ENCODE measurements at places on chromosomes 5 and 9.

GRCh38 chr5:52963636-52964035 lies 25.5 kb upstream of the ITGA2 start:
- DNase-seq: no peak

- DNase-seq: no peak
These were observed 423.0 kb downstream of the TUSC1 start for GRCh38 chr9:25255216-25255615.

DNA sequence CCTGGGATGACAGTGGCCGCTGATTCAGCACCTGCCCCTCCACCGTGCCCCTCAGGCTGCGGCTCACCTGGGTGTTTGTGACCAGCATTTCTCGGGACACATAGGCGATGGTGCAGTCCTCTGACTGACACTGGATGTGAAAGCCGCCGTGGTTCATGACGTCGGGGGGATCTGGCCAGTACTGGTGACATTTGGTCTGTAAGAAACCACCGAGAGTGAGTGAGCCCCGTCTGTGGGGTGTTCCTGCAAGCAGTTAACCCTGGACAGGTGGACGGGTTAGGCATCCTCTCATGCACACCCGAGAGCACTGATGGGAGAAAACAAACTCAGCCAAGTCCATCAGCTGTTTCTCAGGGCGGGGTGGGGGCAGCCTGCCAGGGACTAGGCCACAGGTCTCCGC lies 62.5 kb upstream of the EPB41L4B start:
- DNase-seq: no peak

GRCh38 chr5:151591144-151591819 lies at the start of gene FAT2:
FAT2 (minus strand) TSS chr5:151591331; CDS start chr5:151568931, 22,400 bp downstream.
- DNase-seq: peak; percentile 11

GRCh38 chr9:13568841-13569601 lies 289.5 kb upstream of the MPDZ start:
- peak; percentile 42 for DNase-seq

DNA sequence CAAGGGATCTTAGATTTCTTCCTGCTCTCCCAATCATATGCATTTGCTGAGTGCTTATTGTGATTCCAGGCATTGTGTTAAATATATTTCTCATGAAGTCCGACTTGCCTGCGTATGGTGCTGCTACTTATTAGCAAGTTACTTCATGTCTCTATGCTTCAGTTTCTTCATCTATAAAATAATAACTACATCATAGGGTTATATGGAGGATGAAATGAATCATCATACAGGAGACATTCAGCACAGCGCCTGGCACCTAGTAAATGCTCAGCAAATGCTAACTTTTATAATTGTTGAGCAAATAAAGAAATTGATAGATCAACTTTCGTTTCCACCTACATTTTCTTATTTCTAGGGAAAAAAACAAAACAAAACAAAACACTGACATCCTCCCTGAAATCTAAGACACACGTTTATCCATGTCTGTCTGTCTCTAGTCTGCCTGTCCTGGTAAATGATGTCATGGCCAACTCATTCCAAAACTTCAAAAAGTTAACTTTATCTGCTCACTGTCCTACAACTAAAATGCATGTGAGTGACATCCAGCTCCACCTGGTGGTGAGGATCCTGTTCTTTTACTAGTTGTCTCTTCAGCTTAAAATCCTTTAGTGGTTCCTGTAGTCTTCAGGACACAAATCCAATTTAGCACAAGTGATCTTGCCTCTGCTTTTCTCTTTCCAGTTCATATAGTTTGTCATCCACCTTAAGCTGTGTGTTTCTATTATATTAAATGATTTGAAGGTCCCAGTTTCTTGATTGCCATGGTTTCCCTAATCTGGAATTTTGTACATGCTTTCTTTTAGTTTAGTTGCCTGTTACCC lies 27.7 kb downstream of the PPP3R2 start:
- peak; percentile 12 for DNase-seq

- no peak for DNase-seq
These were observed 56.1 kb upstream of the TBC1D2 start for GRCh38 chr9:98311541-98311940.

DNA sequence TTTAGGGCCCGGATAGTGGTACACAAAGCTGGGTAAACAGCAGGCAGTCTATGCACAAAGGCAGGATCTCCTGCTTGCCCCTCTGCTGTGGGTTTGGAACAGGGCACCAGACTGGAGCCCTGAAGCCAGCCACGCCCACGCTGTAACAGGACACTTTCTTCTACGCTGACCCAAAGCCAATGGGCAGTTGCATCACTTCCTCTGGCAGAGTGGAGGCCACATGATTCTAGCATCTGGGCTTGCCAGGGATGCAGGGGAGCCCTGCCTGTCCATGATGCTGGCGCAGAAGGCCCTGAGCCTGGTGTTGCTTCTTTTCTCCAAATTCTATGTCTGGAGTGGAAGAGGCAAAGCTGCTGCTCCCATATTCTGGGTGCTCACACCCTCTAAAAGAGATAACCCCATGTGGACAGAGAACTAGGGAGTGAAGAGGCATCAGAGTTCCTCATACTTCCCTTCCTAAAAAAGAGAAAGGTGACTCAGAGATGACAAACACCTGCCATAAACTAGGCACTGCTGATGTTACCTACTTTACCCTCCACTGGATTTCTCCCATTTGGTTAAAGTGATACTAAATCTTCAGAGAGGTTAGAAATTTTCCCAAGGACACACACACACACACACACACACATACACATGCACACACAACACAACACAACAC lies 260.3 kb upstream of the KLF4 start:
- peak; percentile 85 for DNase-seq

GRCh38 chr9:14838701-14839100 lies 71.5 kb downstream of the FREM1 start:
- no peak for DNase-seq

GRCh38 chr9:65420771-65421170 lies 135.8 kb upstream of the FOXD4L5 start:
- DNase-seq: no peak

GRCh38 chr9:72193478-72193881 lies 44.2 kb downstream of the GDA start:
- DNase-seq: no peak

DNA sequence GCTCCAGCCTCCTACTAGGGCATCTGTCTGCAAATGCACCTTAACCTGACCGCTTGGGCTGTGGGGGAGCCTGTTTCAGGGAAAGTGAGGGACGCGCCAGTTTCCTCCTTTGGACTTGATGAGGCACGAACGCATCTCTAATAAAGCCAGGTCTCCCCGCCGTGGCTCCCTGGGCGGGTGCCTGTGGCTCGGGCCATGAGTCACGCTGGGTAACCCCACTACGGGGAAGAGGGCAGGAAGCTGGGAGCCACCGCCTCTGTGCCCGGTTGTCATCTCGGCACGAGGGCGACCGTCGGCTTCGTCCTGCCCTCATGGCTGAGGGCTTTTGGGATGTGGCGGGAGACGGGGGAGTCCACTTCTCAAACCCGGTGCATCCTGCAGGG lies 12.1 kb downstream of the NOTCH1 start:
- DNase-seq: no peak

- no peak for DNase-seq
These were observed 40.9 kb upstream of the BNIP1 start for GRCh38 chr5:173103411-173103810.

- DNase-seq: no peak
These were observed 226.5 kb upstream of the POU5F2 start for GRCh38 chr5:93967923-93968322.

All from head of caudate nucleus (tissue), 42 donors.